ENCODE measurements at places on chromosomes 4 and X.

- DNase-seq = no peak
These were observed 1644.9 kb upstream of the TENM3 start for GRCh38 chr4:180598281-180598680.

DNA sequence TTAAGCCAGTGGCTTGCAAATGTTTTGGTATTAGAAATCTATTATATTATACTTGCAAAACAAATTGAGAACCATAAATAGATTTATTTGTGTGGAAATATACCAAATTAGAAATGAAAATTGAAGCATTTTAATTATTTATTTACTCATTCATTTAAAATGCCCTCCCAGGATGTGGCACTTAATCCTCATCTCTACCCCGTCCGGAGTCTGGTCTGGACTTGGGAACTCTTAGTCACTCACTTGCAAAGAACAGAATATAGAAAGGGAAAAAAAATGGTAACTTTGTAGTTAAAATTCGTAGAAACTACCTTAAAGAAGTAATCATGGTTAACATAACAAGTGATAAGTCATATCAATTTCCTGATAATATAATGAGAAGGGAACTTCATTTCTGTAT lies 775.9 kb upstream of the INTU start:
- DNase-seq = no peak

DNA sequence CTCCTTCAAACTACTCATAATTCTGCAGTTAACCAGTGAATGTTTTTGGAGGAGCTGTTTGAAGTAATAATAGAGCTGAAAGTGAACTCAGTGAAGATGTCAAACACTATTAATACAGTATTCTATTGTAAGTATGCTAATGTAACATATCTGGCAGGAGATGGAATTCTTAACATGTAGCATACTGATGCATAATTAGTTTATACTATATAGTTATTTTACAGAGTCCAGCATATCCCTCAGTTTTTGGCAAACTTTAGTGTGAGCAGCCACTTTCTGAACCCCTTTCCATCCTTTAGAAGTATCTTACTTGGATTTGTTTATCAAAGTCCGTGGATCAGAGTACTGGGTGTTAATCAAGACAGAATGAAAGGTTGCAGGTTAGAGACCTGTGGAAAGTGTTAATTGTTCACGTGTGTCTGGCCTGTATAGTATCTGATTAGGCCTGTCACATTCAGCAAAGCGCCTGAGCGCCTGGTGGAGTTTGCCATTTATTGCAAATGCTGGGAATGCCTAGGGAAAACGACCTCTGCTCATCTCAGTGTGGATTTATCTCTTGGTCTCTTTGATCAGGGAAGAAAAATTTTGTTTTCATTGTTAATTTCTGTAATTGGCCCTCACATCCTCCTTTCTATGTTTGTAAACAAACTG lies 251.7 kb upstream of the MAD2L1 start:
- no peak for DNase-seq

GRCh38 chrX:10010686-10011085 lies 43.5 kb downstream of the CLDN34 start:
- no peak for DNase-seq

GRCh38 chr4:176413171-176413570 lies 93.4 kb downstream of the SPCS3 start:
- DNase-seq = no peak

DNA sequence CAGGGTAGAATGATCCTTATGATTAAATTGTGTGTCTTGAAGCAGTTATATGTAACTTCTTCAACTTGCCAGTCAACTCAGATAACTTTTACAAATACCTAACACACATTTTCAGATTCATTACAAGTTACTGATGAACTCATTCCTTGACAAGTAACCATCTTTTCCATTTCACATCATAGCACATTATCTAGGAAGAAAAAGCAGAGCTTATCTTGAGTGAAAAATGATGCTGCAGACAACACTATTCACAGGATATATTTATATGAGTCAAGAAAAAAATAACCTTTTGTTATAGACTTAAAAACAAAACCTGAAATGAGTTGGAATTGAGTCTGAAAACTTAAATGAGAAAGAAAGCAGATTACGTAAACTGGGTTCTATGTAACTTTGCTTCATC lies 68.9 kb downstream of the LEF1 start:
- no peak for DNase-seq

DNA sequence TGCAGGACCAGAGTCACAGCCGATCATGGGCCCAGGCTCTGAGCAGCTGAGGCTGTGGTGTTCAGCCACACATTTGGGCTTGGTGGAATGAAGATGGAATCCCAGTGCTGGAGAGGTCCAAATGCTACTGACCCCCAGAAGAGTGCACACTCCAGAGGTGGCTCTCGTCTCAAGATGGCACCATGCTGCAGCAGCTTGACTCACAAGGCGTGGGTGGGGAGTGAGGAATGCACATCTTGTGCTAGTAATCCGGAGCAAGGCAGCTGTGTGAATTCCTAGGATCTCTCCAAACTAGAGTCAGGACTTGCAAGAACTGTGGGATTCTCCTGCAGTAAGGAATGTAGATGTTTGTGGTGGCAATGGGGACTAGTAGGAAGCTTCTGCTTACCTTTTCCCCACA lies 28.7 kb downstream of the RAB28 start:
- DNase-seq = no peak

GRCh38 chrX:20637351-20637750 lies 370.6 kb upstream of the RPS6KA3 start:
- DNase-seq = no peak

Data from effector CD8-positive, alpha-beta T cell (primary cell).